AML-193 (cell line): ENCODE measurements at places on chromosomes 11 and 22.
A peak's percentile ranks its signal among the peaks of the same experiment; 100 is the strongest.

DNA sequence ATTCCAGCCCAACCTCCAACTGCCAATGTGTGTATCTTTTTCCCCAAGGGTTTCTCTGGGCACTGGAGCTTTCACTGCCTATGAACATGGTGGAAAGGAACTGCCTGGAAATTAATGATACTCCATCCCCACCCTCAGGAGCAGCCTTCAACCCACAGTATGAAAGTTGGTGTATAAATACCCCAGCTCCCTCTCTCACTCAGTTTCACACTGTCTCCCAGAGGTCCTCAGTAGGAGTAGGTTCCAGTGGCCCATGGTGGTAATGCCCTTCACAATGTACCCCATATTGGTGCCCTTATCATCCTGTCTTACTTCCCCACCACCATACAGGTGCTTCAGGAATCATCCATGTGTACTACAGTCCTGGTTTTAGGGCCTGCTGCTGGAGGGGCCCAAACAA is 462.6 kb downstream of the MIAT start:
- no peak for DNase-seq

DNA sequence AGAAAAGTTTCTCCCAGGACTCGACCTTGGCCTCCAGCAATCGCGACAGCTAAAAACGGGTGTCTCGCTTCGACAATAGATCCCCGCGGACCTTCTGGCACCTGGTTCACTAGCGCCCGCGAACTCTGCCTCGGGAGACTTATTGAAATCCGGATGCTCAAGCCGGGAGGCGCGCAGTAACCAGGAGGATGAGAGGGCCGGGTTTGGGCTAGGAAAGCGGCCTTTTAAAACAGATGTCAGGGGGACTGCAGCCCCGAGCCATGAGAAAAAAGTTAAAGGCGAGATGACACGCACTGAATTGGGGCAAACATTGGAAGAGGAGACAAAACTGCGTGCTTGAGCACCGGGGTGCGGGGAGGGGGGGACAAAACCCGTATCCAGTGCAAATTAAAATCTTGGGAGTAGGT is 637 bp upstream of the ZBTB16 start:
- DNase-seq, result no peak

DNA sequence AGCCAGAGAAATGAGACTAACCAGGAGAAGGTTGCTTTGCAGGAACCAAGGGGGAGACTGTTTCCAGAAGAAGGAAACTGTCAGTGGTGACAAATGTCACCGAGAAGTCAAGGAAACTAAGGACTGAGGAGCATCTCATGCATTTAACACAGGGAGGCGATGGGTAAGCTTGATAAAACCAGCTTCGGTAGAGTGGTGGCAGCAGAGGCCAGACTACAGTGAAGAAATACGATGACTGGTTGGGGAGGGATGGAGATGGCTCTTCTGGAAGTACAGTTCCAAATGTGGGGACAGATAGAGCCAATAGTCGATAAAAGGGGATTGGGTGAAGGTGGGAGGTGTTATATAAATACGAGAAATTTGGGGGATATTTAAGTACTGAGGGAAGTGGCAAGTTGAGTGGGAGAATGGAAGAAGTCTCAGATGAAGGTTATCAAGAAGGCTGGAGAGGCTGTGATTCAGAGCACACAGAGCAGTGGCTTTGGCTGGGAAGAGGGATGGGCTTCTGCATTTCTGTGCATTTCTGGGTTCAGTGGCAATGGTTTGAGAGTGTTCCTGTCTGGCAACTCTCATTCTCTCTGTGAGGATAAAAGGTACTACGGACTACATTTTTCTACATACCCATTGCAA is 29.2 kb downstream of the SC5D start:
- DNase-seq, result peak; percentile 70

- no peak for DNase-seq
Observed at GRCh38 chr11:40867991-40868632, 591.3 kb downstream of the LRRC4C start.
